H54 (cell line): ENCODE measurements at places on chromosomes 4 and X.

DNA sequence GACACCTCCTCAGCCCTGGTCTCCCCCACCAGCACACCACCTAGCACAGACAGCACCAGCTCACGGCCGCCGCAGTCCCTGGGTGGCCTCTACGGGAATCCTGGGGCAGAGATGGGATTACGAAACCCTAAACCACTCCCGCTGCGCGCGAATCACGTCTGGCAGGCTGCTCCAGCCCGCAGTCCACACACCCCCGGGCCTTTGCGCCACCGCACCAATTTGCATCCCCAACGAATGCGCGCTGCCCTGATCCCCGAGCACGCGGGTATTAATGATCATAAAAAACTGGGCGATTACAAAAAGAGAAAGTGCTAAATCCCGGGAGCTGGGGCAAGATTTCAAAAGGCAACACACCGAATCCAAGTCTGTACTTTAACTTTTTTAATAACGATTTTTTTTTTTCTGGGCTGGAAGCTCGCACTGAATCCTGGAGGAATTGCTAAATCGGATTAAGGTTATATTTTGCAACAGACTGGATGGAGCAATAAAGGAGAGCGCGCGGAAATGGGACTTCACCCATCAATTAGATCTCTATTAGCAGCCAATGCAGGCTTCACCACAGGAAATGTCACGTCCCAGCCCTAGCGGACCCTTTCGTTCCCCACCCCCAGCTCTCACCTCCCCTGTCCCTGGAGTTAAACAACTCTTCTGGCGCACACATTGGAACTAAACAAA, 69.8 kb upstream of the TMEM33 start:
- no peak for DNase-seq

- DNase-seq: peak; percentile 15
Observed at GRCh38 chrX:131675596-131676194, 131.8 kb downstream of the OR13H1 start.

GRCh38 chr4:41465146-41465761, 72.7 kb upstream of the LIMCH1 start:
- DNase-seq: no peak

- DNase-seq: no peak
Observed at GRCh38 chr4:73311428-73311827, 52.8 kb upstream of the ANKRD17 start.

DNA sequence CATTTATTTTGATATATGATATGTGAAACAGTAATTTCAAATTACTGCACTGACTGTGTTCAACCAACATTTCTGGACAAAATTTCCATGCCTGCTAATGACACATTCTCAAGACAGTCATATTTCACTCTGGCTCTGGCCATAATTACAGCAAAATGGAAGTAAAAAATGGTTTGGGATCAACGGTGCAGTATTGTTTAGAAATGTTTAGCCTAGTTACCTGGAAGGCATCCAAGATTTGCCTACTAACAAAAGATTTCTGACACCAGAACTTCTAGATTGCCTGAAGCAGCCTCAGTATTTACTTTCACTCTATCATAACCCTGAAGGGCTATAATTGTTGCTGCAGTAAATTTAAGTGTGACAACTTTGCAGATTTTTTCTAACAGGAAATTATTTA, 416.3 kb downstream of the PCDH10 start:
- peak; percentile 1 for DNase-seq

- DNase-seq: no peak
Observed at GRCh38 chr4:6105311-6105911, 87.2 kb upstream of the C4orf50 start.

GRCh38 chrX:72262077-72262476, 15.0 kb downstream of the RPS4X start:
- DNase-seq: no peak
